ENCODE measurements at places on chromosomes 11 and 22.

- no peak for DNase-seq
Measured at GRCh38 chr11:35144136-35144741, 5.3 kb downstream of the CD44 start.

DNA sequence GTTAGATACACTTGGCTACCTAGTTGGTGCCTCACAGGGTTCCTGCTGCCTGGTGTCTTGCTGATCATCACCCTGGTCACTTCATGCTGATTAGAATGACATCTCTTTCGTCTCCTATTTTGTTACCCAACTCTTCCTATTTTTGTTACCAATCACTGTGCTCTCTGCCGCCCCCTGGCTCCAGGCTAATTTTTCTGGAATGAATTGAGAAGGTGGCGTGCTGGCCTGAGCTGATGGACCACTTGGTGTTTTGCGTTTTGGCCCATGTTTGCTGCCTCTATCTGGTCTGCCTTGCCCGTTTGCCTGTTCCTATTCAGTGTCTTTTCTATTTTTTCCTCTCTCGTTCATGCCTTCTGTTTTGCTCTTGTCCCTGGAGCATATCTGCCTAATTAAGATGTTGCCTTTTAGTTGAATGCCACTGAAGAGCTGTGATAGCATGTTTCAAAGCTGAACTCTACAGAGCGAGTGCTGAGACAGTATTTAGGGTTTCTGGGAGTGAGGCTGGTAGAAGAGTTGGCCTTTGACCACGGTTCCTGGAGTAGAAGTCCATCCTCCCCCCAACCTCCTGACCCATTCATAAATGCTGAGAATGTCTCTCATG, 5.9 kb upstream of the ATF4 start:
- no peak for DNase-seq

DNA sequence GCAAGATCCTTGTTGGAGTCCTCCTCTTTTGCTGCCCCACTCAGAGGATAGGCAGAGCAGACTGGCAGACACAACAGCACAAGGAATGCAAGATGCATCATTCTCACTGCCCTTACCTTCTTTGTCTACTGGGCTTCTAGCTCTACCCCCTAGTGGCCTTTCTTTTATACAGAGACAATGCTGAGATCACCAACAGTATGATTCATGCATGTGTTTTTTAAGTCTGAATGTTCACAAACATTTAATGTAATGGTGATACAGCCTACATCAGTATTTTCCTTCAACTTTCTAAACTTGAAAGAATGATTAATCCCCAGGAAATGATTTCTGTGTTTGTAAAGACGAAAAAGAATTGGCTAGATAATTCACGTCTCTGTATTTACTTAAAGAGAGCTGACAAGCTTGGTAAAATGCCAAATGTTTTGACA, at the start of gene MMP10:
MMP10 (minus strand) TSS at position 138 of the 428 bp plus-strand sequence; CDS start at position 101, 37 bp downstream.
- DNase-seq: no peak

- DNase-seq: no peak
Measured at GRCh38 chr11:119519796-119520195, 96.8 kb upstream of the THY1 start.

GRCh38 chr11:83694191-83694910, 408.2 kb upstream of the CCDC90B start:
- DNase-seq: no peak

DNA sequence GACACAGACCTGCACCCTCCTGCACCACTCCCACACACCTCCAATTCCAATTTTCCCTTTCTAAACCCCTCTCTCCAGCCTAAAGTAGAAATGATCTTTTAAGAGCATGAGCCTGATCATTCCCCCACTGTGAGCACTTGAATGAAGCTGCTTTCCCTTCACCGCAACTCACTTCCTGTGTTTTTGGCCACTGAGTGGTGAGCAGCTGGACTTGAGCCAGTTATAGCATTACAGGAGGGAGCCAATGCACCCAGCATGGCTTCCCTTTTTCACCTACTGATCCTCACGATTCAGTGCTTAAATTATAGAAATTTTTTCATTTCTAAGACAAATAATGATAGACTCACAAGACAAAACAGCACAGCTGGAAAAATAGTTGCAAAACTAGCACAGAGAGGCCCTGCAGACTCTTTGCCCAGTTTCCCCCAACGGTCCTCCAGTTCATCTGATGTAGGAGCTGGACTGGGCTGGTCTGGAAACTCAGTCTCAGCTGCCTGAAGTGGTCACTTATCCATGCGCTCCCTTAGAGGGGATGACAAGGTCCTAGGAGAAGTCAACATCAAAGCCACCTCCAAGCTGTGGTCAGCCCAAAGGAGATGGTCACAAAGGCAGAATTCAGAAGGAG, 9.7 kb upstream of the APOL4 start:
- no peak for DNase-seq

- DNase-seq: no peak
Measured at GRCh38 chr11:105589346-105589745, 20.5 kb upstream of the GRIA4 start.

- DNase-seq: no peak
Measured at GRCh38 chr11:63853476-63853875, 14.6 kb downstream of the MARK2 start.

DNA sequence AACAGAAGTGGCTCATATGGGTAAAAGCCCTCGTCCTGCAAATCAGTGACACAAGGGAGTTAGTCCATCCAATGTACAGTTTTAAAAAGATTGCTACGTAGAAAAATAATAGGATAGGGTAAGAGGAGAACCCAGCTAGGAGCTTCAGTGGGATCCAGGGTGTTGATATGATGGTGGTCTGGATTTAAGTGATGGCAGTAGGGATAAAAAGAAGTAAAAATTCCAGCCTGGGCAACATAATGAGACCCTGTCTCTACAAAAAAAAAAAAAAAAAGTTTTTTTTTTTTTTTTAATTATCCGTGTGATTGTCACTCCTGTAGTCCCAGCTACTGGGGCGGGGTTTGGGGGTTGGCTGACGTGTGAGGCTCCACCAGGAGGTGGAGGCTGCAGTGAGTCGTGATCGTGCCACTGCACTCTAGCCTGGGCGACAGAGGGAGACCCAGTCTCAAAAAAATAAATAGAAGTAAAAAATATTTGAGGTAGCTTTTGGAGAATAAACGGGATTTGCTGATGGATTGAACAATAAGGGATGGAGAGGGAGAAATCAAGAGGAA, 7.0 kb upstream of the L3MBTL2 start:
- no peak for DNase-seq

DNA sequence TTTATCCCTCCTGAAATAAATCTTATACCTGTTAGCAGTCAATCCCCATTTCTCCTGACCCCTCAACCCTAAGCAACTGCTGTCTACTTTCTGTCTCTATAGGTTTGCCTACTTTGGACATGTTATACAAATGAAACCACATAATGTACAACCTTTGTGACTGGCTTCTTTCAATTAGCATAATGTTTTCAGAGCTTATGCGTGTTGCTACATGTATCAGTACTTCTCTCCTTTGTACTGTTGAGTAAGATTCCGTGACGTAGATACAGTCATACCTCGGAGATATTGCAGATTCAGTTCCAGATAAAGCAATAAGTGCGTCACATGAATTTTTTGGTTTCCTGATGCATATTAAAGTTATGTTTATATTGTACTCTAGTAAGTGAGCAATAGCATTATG, 127.3 kb downstream of the MORC2 start:
- DNase-seq: no peak

DNA sequence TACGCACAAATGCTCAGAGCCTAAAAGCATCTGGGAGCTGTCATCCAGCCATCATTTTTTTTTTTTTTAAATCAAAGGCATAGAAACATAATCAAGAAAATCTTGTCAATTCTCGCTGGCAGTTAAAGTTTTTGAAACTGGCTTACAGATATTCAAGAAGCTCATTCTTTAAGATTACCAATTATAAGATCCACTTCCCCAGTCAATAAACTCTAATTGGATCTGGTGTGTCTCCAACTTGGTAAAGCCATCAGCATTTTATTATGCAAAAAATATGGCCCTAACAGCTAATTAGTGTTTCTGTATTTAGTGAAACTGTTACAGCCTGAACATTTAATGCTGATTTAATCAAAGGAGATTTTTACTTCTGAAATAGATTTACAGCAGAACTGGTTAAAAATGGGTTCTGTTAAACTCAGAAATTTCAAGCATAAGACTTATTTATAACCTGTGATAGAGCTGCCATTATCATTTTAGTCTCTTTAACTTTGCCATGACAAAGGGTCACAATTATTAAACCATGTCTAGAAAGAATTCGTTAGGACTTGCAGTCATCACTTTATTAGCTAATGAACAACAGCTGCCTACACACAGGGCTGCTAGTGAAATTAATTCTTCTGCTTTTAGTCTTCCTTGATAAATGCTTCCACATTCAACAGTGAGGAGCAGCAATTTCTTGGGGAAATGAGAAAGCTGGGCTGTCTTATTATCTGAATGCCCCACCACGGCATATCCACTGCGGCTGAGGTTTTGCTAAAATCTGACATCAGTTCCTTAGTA, 176.4 kb upstream of the PITPNB start:
- DNase-seq: no peak

DNA sequence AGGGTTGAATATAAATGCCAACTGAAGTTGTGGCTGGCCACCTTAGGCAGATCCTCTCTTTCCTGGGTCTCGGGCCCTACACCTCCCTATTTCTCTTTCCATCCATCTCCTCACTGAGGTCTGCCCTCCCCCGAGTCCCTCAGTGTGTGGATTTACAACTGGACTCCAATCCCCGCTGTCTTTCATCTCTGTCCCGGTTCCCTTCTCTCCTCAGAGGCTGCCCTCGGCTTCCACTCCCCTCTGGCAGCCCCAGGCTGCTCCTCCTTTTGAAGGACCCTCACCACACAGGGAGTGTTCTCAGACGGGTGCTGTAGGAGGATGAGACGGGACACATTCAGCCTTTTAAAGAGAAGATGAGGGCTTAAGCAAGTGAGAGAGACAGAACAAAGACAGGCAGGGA, 167.1 kb downstream of the ST3GAL4 start:
- no peak for DNase-seq

Data from activated CD8-positive, alpha-beta memory T cell treated with anti-CD3 and anti-CD28 coated beads for 1 hour (primary cell).